ENCODE measurements at places on chromosomes 1 and 21.

DNA sequence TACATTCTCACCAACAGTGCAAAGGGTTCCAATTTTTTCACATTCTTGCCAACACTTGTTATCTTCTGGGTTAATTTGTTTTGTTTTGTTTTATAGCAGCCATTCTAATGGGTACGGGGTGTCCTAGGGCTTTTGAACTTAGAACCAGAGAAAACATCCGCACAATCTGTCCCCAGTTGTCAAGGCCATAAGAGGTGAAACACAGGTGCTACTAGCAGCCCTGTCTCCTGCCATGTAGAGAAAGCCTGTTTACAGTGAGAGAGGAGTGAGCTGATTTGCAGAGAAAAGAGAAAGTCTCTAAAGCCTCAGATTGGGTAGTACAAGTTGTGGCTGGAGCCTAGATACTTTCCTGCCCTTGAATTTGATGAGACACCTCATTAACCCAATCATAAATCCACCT lies 46.4 kb upstream of the BMP8B start:
- no peak for DNase-seq

GRCh38 chr1:12136916-12137610 lies 29.7 kb upstream of the TNFRSF1B start:
- peak; percentile 44 for DNase-seq

DNA sequence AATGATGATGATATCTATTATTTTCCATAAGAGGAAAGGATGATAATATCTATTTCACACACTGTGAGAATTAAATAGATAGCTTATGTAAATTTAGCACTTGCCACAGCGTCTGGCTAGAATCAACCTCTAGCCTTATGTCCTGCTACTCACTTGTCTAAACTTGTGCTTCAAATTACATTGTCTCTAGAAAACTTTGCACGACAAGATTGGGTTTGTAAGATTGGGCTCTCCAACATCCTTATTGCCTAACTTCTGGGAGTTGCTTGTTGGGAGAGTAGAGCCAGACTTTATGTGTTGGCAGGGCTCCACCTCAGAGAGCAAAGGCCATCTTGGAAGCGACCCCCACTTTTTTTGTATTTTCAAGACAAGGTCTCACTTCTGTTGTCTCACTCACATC lies 50.0 kb upstream of the POGK start:
- DNase-seq = no peak

DNA sequence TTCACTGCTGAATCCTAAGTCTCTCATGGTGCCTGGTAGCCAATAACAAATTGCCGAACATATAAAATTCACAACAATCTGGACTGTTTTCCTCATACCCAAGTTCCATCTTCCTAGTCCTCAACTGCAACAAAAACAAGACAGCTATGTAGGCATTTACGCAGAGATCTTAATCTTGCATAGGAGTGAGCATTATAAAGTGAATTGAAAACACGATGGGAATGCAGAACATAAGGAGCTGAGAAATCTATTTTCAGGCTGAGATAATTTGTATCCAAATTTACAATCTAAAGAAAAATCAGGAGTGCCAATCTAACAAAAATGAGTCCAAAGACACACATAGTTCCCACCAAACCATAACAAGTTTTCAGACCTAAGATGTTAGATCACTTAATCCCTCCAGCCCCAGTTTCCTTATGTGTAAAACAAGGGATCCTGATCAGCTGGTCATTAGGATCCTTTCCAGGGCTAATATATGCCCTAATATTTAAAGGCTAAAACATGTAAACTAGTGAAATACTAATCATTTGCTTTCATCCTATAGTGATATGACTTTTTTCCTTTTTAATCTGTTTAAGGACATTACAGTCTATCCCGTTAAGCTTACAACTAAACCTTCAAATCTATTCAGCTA lies 1.9 kb downstream of the SLC16A1 start:
- no peak for DNase-seq

DNA sequence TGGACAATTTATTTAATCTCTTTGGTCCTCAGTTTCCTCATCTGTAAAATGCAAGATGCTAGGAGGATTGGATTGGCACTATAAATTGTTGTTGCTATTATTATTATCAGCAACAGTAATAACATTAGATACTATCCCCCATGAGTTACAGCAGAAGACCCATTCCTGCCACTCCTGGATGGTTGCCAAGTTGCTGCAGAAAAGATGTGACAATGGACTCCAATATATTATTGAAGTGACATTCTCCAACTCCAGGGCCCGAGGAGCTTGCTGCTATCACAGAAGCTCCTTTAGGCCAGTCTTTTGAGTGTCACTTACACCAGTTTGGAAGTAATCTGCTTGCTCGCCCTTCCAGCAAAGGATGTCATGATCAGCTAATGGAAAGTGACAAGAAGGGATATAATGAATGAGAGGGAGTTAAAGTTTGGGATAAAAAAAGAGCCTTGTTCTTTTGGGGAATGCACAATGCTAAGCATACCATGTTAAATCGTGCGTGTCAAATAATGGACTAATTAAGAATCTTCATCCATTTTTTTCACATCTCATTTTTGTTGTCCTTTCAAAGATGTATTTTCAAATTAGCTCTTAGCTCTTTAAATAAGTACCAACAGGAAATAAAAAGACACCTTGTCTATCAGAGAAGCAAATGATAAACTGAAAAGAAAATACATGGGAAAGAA lies 19.5 kb upstream of the PROX1 start:
- no peak for DNase-seq

DNA sequence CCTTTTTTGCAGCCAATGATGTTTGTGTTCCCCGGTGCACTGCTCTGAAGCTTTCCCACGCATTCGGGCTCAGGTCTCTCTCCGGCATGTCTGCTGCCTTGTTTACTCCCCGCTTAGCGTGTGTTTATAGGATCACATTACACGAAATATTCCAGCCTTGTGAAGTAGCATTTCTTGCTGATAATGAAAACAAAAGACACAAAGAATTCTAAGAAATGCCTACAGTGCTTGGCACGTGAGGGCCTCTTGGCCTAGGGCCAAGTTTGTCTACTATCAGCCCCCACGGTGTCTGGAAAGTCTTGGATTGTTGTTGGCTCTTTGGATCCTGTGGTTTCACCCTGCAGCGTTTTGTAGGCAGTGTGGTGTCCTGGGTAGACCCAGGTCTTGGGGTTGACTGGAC lies 11.2 kb upstream of the GSTM4 start:
- no peak for DNase-seq

GRCh38 chr21:43337901-43338655 lies 88.9 kb downstream of the SIK1 start:
- DNase-seq = no peak

GRCh38 chr1:198166900-198167299 lies 10.1 kb downstream of the NEK7 start:
- DNase-seq = no peak

Measured in stromal cell of bone marrow (primary cell).